Smooth muscle cell of the pulmonary artery (primary cell): ENCODE measurements at places on chromosomes 4 and X. TPM values are rescaled to one million over a fixed set of nuclear protein-coding genes. Genes with fewer than 3 reads are reported as not detected.

The SHISA3 gene
- total RNA-seq: 12.9 and 16.5 TPM in 2 replicates

The FAAH2 gene
- total RNA-seq: 0.07 and 0.23 TPM in 2 replicates

The IL2 gene
- not detected in 2 replicates for total RNA-seq

The PLP1 gene
- 0.46 TPM in 1 of 2 replicates, not detected in the other for total RNA-seq

The MAB21L2 gene
- 4.6 and 54.3 TPM in 2 replicates for total RNA-seq

The NHSL2 gene
- 2.4 and 4.4 TPM in 2 replicates for total RNA-seq

The CDKL2 gene
- total RNA-seq: 0.39 and 2.3 TPM in 2 replicates

The ANXA10 gene
- 5.5 and 18.4 TPM in 2 replicates for total RNA-seq

The MAGED4 gene
- total RNA-seq: 53.2 and 60.0 TPM in 2 replicates

The CT45A2 gene
- total RNA-seq: not detected in 2 replicates

The FREM3 gene
- total RNA-seq: 0.03 and 0.07 TPM in 2 replicates

The RBM46 gene
- total RNA-seq: under 0.01 TPM in 1 of 2 replicates, not detected in the other

The USP9X gene
- total RNA-seq: 188 and 217 TPM in 2 replicates
